ENCODE measurements at places on chromosomes 11 and 22.

DNA sequence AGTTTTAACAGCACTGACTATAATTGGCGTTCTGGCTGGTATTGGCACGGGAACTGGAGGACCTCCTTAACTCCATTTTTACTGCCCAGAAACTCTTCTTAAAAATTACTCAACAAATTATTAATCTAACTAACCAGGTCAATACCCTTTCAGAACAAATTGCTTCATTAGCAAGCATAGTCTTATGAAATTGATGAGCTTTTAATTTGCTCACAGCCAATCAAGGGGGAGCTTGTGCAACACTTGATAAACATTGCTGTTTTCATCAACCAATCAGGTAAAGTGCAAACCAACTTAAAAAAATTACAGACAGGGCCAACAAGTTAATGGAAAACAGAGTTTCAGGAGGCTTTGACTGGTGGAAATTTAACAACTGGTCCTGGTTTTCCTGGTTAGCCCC lies 4.6 kb upstream of the APOL3 start:
- no peak for DNase-seq

- peak; percentile 77 for DNase-seq
These were observed 26.2 kb upstream of the SLC37A2 start for GRCh38 chr11:125036933-125037332.

- DNase-seq: no peak
These were observed 32.6 kb downstream of the WNT11 start for GRCh38 chr11:76173663-76174062.

- peak; percentile 2 for DNase-seq
These were observed 44.6 kb downstream of the SEZ6L start for GRCh38 chr22:26213826-26214225.

- DNase-seq: peak; percentile 75
These were observed 10.2 kb upstream of the P4HA3 start for GRCh38 chr11:74321487-74322188.

GRCh38 chr22:47194476-47195155 lies 432.2 kb downstream of the TBC1D22A start:
- no peak for DNase-seq

- no peak for DNase-seq
These were observed 32.3 kb downstream of the PITPNB start for GRCh38 chr22:27886843-27887151.

DNA sequence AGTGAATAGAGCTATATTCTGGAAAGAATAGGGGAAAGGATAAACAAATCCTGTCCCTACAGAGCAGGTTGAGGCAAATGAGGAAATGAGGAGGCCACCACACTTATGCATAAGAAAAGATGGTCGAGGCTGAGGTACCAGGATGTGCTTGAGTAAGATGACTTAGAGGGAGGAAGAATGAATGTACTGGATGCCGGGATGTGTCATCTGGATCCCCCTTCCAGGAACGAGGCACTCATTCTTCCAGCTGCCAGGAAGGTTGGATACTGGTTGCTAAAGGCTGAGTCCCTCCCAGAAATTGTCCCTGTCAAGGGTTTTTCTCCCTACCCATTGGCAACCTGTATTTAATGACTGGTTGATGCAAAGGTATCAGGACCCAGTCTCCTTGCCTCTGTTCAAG lies 31.1 kb upstream of the SYT9 start:
- DNase-seq: no peak

- no peak for DNase-seq
These were observed 140.5 kb downstream of the MIAT start for GRCh38 chr22:26797910-26798309.

DNA sequence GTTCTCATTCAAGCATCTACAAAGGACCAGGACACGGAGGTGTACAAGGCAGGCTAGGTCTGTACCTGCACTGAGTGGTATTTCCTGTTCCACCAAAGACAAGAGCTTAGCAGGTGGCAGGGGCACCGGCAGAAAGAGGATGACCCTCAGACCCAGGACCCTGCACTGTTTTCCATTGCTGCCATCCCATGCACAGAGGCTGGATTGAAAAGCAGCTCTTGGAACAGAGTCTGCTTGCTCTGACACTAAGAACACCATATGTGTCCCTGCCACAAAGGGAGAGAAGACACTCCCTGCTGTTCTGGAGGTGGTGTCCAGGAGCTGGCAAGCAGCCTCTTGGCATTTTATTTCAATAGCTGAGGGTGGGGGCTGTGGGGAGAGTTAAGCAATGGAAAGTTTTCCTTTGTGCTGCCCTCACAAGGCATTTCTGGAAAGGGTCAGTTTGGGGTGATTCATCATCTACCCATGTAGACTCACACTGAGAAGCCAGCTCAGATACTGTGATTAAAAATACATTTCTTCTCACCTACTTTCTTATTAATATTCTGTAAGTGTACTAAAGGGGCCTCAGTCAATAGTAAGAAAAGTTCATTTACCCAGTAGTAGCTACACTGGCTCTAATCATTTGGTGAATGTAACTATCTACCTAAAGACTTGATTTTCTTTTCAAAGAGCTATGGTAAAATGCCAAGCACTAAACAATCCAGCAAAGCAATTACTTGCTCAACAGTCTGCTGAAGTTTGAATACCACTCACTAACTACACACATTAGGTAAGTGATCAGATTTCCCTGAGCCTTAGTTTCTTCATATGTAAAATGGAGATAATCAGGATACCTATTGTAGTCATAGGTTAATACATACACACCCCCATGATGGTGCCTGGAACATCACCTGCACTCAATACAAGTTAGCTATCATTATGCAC lies 55.2 kb downstream of the SLC1A2 start:
- DNase-seq: peak; percentile 96

DNA sequence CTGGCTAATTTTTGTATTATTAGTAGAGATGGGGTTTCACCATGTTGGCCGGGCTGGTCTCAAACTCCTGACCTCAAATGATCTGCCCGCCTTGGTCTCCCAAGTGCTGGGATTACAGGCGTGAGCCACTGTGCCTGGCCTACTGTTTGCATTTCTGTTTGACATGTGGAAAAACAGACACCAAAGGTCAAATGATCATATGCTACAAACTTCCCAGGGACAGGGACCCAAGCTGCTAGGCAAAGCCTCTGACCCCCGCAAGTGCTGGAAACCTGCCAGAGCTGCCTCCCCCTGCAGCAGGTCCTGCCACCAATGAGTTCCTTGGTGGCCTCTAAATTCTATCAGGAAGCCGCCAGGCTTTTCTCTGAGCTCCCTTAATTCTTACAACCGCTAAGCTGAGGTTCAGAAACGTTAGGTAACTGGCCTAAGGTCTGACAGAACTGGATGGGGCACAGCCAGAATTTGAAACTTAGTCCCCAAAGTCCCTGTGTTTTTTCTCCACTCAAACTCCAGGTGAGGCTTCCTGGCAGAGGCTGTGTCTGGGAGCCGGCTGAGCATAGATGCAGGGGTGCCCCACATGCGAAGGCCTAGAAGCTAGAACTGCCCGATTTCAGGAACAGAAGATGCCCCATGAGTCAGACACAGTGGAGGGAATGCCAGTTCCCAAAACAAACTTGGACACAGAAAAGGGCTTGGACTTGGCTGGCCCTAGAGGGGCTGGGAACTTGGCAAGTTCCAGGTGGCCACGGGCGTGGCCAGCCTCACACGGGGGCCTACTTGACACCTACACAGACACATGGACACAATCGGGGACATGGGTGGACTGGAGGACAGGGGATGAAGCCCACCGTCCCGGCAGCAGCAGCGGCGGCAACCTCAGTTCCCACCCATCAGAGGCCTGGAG lies 7.4 kb downstream of the CSNK1E start:
- DNase-seq: peak; percentile 67

DNA sequence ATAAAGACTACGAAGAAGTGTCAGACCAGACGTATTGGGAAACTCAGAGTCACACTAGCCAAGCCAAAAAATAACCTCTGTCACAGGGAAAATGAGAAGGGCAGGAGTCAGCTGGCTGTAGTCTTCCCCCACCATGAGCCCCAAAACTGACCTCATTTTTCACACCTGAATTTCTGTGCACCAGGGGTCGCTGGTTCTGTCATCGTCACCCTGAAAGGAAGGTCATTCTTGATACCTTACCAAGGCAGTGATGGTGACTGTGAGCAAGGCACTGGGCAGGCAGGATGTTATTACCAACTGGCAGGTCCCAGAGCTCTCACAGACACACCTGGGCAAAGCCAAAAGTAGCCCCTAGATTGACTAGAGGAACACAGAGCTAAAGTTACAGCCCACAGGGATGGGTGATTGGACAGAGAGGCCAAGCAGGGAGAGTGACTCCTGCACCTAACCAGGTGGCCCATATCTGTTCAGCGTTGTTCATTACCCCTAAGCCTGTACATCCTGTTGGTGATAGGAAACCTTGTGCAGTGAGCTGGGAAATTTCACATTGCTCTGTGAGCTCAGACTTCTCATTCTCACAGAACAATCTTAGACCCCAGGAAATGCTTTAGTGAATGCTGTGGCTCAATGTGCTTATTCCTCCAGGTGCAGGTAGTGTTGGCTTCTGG lies 32.3 kb upstream of the OR56A1 start:
- DNase-seq: no peak

DNA sequence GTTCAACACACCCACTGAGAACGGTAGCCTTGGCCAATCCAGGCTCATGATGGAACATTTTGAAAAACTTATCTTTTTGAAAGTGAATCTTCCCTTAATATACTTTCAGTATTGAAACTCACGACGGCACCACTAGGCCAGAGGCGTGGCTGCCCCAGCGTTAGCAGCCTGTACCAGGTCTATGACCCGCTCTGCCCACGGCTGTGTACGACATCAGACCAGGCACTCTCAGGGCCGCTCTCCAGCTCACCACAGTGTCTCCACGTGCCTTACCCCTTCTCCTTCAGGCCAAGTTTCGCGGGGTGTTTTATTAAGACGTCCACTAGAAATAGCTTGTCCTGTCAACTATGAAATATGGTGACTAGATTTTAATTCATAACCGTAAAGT lies 31.2 kb downstream of the ALG12 start:
- no peak for DNase-seq

DNA sequence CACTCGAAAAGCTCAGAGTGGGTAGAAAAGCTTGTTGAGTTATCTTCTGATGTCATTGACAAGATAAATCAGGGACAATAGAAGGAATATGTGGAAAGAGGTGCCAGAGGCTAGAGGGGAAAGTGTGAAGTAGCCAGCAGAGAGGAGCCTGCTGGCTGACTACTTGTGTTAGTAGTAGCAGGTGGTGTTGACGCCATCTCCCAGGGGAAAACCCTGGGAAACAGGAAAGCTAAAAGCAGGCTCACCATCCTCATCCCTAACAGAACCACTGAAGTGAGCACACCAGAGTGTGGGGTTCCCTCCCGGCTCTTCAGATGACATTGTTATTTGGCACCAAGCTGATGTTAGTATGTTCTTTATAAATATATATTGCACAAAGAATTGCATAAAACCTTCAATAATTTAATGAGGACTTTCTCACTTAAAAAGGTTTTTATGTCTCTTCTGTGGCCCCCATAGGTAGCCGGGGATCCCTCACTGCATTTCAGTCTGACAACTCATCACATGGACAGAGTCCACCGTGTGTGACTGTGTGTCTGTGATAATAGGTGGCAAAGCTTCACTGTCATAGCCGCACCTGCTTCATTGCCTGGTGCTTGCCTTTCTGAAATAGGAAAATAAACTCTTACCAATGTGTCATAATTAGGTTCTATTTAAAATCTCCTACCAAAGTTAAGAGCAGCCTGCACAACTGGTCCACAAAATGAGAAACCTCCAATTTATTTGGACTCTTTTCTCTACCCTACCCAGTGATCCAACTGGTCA lies 63.2 kb upstream of the TOP3B start:
- no peak for DNase-seq

DNA sequence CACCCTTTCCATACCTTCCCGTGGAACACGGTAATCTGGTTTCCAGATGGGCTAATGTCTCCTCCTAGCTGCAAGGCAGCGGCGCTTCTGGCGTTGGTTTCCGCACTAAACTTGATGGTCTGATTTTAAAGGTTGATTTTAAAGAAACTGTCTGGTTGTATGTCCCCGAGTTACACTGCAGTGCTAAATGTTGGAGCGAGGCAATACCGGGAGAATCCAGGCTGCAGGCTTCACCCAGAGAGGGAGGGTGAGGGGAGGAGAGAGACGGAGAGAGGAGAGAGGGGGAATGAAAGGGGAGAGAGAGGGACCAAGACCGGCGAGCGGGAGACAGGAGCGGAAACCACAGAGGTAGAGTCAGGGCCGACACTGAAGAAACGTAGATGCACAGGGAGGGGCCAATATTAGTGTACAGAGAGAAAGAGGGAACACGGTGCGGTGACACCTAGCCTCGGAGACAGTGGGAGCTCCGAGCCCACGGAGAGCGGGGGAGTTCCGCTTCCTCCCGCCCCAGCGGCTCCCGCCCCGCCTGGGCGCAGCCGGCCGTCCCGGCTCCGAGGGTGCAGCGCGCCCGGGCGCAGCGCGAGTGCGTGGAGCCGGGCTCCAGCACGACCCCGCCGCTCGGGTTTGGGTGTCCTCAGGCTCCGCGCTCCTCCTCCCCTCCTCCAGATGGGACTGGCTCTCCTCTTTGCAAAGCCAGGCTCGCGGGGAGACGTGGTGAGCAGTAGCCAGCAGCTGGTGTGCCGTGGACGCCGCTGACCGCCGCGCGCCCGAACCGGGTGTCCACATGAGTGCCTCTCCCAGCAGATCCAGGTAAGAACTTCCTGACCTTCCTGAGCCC lies 71.9 kb upstream of the GRAMD1B start:
- DNase-seq: no peak

- no peak for DNase-seq
These were observed 425.4 kb downstream of the JRKL start for GRCh38 chr11:96815236-96815635.

DNA sequence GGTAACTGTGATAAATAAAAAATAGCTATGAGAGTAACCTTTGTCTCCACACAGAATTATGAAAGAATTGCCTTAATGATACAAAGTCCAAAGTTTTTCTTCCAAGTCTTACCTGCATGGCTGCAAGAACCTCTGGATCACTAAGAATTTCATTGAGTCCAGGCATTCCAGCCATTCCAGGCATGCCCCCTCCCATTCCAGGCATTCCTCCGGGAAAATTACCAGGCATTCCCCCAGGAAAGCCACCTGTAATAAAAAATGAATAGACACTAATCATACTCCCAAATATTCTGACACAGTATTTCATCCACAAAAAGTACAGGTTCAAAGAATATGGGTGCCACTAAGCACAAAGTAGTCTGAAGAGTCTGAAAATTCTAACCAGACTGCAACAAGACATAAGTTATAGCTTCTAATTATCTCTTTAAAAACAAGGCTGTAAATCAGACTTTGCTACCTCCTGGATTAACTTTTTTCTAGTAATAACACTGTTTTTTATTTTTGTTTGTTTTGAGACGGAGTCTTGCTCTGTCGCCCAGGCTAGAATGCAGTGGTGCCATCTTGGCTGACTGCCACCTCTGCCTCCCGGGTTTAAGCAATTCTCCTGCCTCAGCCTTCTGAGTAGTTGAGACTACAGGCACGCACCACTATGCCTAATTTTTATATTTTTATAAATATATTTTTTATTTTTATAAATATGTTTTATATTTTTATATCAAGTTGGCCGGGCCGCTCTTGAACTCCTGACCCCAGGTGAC lies 8.0 kb upstream of the SLC25A17 start:
- DNase-seq: no peak

DNA sequence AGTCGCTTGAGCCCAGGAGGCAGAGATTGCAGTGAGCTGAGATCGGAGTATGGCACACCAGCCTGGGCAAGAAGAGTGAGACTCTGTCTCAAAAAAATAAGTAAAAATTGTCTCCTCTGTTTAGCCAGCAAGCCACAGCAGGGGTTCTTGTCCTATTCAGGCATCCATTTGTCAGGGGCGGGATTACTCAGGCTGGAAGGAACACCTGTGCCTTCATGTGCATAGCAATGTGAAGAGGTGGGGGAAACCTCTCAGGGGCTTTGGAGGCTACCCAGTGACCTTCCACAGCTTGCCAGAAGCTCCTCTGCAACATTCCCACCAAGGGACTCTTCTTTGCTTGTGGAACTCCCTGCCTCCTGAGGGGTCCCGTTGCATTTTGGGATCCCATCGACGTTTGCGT lies 63.3 kb downstream of the FBLN1 start:
- DNase-seq: no peak

Data from fibroblast of gingiva (primary cell).